ENCODE measurements at places on chromosomes 4 and X.

- no peaks in the 10 kb centered on the region for H3K27me3 ChIP-seq
- no peak overlapping the region for H3K27ac ChIP-seq
- H3K36me3 ChIP-seq = no peaks in the 10 kb centered on the region
- no peaks in the 10 kb centered on the region for H3K4me1 ChIP-seq
- H3K4me3 ChIP-seq = no peak overlapping the region
Measured at GRCh38 chr4:105741548-105741947, 33.0 kb downstream of the GSTCD start.

DNA sequence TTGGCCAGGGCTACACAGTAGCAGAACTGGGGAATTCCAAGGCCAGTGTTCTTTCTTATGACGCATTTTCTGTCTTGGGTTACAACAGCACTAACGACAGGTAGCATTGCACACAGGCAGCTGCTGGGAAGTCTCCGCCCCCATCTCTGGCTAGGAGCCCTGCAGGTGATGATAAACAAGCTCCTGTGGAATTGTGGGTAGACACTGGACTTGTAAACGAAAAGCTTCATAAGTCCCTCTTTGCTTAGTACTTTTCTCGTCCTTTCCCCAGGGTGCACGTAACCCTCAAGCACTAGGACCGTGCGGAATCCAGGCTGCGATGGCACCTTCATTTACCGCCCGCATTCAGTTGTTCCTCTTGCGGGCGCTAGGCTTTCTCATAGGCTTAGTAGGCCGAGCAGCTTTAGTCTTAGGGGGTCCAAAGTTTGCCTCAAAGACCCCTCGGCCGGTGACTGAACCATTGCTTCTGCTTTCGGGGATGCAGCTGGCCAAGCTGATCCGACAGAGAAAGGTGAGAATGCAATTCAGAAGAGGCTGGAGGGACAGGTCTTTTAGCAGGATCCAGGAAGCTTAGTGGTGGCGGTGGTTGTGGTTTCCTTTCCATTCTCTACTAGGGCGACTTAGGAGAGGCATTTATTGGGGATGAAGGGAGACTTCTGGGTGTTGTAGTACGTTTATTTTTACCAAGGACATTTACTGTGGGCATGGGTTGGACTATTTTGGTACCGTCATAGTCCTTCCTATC is at the start of gene FAAH2:
Gene FAAH2, plus strand, starts transcription at position 200 of the 745 bp plus-strand sequence. Its CDS starts 120 bp downstream, at position 320.
- H3K27ac ChIP-seq = no peak within 1 kb of the TSS
- no peaks in the 10 kb centered on the region for H3K27me3 ChIP-seq
- no peak within 1 kb of the TSS for H3K4me3 ChIP-seq
- no peaks in the 10 kb centered on the region for H3K4me1 ChIP-seq

- H3K27ac ChIP-seq = no peak overlapping the region
- no peak overlapping the region for H3K4me3 ChIP-seq
- H3K27me3 ChIP-seq = no peaks in the 10 kb centered on the region
- no peaks in the 10 kb centered on the region for H3K36me3 ChIP-seq
- no peak for DNase-seq
Measured at GRCh38 chr4:152676052-152676854, 3.5 kb downstream of the TMEM154 start.

DNA sequence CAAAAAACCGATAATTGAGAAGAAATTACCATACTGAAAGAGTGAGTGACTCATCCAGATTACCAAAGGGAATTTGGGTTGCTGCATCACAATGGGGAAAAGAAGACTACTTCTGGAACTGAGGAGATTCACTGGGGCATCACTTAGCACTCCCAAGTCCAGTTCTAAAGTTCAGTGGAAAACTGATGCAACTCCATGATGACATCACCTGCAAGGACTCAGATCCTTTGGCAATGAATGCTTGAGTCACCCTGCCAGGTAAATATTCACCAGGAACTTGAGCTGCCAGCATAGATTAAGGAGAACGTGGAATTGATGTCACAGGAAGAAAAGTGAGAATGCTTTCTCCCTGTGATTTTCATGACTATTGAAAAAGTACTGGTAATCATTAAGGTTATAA is 32.0 kb upstream of the SMIM10L2A start:
- no peak for DNase-seq
- no peak overlapping the region for H3K27ac ChIP-seq
- no peaks in the 10 kb centered on the region for H3K4me1 ChIP-seq
- H3K27me3 ChIP-seq = no peaks in the 10 kb centered on the region
- no peak overlapping the region for H3K4me3 ChIP-seq

GRCh38 chrX:50099331-50099730 is 101.5 kb downstream of the AKAP4 start:
- no peaks in the 10 kb centered on the region for H3K36me3 ChIP-seq
- H3K27ac ChIP-seq = no peak overlapping the region
- H3K4me1 ChIP-seq = no peaks in the 10 kb centered on the region
- no peaks in the 10 kb centered on the region for H3K27me3 ChIP-seq

DNA sequence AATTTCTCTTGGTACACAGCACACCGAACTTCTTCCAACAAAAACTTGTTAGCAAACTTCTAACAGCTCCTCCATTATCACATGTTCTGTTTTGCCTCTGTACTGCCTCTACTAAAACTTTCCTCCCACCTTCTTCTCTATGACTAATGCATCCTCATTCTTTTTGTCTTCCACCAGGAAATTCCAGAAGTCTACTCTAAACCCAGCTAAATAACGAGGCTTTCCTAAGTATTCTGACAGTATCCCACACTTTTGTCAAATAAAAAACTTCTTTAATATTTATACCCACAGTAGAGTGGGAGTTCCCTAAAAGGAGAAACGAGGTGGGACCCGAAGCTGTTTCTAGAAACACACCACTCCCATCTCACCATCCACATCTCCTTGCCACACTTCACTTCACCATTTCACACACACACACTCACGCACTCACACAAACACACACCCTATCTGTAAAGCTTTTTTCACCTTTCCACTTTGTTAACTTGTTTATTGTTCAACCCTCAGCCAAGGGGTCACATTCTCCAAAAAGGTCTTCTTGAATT is 280.3 kb downstream of the ARAP2 start:
- H3K4me3 ChIP-seq = no peak overlapping the region
- no peak overlapping the region for H3K27ac ChIP-seq
- no peaks in the 10 kb centered on the region for H3K36me3 ChIP-seq
- no peaks in the 10 kb centered on the region for H3K27me3 ChIP-seq
- H3K4me1 ChIP-seq = no peaks in the 10 kb centered on the region
- DNase-seq = no peak

GRCh38 chrX:13059637-13060499 is 15.4 kb upstream of the FAM9C start:
- H3K27me3 ChIP-seq = no peaks in the 10 kb centered on the region
- no peak overlapping the region for H3K4me3 ChIP-seq
- H3K36me3 ChIP-seq = no peaks in the 10 kb centered on the region
- DNase-seq = no peak
- H3K4me1 ChIP-seq = no peaks in the 10 kb centered on the region
- no peak overlapping the region for H3K27ac ChIP-seq

DNA sequence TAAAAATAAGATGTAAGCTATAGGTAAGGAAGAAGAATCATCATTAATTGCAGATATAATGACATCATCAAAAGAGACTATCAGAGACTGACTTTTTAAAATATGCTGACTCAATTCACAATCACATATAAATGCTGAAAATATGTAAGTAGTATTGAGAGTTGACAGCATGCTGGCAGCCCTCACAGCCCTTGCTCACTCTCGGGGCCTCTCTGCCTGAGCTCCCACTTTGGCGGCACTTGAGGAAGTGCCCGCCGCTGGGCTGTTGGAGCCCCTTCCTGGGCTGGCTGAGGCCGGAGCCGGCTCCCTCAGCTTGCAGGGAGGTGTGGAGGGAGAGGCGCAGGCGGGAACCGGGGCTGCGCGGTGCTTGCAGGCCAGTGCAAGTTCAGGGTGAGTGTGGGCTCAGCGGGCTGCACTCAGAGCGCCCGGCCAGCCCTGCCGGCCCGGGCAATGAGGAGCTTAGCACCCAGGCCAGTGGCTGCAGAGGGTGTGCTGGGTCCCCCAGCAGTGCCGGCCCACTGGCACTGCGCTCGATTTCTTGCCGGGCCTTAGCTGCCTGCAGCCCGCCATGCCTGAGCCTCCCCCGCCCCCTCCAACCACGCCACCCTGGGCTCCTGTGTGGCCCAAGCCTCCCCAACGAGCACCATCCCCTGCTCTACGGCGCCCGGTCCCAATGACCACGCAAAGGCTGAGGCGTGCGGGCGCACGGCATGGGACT is 68.9 kb downstream of the RAB28 start:
- peaks cover 39% of the 10 kb centered on the region for H3K36me3 ChIP-seq
- no peak overlapping the region for H3K27ac ChIP-seq
- no peaks in the 10 kb centered on the region for H3K27me3 ChIP-seq

DNA sequence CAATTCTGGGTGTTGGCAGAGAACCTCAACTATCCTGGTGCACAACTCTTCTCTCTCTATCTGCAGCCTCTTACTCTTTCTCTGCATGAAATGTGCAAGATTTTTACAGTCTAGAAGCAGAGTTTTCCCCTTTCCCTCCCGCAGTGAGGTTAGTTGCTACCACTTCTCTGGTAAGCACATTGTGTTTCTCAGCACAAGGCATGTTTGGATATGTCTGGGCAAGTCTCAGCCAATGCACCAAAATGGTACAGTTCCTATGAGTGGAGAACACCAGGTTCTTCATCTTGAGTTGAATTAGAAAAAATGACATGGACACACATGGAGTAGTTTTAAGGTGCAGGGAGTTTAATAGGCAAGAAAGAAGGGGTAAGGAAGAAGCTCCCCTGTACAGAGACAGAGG is 187.0 kb downstream of the CCNG2 start:
- DNase-seq = no peak
- no peaks in the 10 kb centered on the region for H3K27me3 ChIP-seq
- no peaks in the 10 kb centered on the region for H3K36me3 ChIP-seq
- no peaks in the 10 kb centered on the region for H3K4me1 ChIP-seq

DNA sequence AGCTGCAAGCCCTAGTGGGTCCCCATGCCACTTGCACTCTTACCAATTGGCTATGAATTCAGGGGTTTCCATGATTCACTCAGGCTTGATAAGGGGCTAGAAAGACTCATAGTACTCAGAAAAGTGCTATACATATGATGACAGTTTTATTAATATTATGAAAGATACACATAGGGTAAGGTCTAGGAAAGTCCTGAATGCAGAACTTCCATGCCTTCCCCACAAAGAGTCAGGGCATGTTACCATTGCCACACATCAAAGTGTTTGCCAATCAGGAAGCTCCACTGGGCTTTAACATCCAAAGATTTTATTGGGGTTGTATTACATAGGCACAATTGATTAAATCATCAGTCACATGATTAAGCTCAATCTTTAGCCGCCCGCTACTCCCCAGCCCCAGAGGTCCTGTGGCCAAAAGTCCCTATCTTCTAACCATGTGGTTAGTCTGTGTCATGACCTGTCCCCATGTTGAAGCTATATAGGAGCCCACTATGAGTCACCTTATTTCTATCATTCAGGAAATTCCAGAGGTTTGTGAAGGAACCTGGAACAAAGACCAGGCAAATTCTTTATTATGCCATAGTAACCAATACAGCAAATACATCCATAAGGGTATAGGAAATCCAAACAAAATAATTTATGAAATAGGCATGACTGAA is 635.6 kb downstream of the STPG2 start:
- H3K4me1 ChIP-seq = no peaks in the 10 kb centered on the region
- DNase-seq = no peak
- no peak overlapping the region for H3K27ac ChIP-seq
- H3K4me3 ChIP-seq = no peak overlapping the region

DNA sequence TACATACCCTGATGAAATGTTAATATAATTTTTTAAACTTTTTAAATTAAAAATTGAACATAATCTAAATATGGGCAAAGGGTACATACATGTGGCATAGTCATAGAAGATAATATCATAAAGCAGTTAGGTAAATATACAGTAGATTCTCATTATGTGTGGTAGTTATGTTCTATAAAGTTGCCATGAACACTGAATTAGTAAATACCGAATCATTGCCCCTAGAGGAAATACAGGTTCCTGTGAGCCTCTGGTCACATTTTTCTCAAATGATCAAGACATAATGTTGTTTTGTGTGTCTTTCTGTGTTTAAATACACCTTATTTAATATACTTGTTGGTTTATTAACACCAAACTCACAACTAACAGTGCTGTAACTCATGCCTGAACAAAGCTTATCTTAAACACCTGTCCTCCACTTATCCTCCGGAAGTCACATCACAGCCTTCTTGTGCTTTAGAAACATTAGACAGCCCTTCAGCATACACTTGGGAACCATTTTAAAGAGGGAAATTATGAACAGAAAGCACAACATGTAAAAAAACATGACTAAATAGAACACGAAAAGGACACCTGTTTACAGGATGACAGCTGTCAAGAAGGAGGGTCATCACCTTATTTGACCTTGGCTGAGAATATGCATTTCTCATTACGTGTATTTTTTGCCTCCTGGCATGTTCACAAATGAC is 169.4 kb upstream of the NAP1L5 start:
- H3K36me3 ChIP-seq = no peaks in the 10 kb centered on the region
- no peak overlapping the region for H3K27ac ChIP-seq

DNA sequence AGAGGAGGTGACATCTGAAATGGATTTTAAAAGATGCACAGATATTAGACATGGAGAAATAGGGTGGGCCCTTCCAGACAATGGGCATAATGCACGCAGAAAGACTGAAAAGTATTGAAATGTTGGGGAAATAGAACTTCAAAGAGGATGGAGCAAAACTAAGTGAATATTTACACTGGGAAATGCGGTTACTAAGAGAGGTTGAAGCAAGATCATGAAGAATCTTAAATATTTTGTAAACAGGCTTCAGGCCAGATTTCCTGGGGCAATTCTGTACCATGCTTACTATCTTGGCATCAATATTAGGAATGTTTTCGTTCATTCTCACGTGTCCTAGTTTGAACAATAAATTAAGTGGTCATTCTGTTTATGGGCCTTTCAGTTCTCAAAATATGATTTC is 216.3 kb downstream of the ADAMTS3 start:
- no peak overlapping the region for H3K4me3 ChIP-seq
- H3K4me1 ChIP-seq = no peaks in the 10 kb centered on the region
- H3K27me3 ChIP-seq = no peaks in the 10 kb centered on the region
- no peak for DNase-seq

DNA sequence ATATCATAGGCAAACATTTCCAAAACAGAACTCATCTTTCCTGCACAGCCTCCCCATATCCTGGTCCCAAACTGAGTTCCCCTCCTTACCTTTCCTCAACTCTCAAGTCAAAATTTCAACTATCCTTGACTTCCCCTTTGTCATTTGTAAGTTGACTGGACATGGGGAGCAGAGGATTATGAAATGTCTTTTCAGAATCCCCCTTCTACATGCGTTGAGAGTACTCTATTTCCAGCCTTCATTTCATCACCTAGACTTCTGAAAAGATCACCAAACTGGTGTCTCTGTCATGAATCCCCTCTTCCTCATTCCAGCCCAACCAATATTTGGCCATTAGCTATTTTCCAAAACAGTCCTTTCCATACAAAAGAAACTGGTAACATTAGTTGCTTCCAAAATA is 95.2 kb downstream of the SYNPO2 start:
- H3K4me1 ChIP-seq = peaks cover 30% of the 10 kb centered on the region
- no peak overlapping the region for H3K4me3 ChIP-seq
- no peak overlapping the region for H3K27ac ChIP-seq
- H3K36me3 ChIP-seq = no peaks in the 10 kb centered on the region
- no peaks in the 10 kb centered on the region for H3K27me3 ChIP-seq
- DNase-seq = no peak

DNA sequence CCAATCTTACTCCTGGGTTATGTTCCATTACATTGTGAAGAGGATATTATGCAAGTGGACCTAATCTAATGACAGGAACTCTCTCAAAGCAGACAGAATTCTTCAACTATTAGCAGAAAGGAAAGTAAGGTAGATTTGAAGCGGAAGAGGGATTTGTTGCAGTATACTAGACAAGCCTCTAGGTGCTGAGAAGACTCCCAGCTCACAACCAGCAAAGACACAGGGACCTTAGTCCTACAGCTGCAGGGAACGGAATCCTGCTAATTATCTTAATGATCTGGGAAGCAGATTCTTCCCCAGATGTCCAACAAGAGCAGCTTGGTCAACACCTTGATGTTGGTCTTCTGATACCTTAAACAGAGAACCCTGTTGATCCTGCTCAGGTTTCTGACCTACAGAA is 73.6 kb downstream of the STK32B start:
- no peaks in the 10 kb centered on the region for H3K4me1 ChIP-seq
- H3K27me3 ChIP-seq = no peaks in the 10 kb centered on the region
- no peak for DNase-seq
- H3K4me3 ChIP-seq = no peak overlapping the region

All from tibial nerve (tissue), 4 donors.